WERI-Rb-1 (cell line): ENCODE measurements at places on chromosomes 3 and 15.

DNA sequence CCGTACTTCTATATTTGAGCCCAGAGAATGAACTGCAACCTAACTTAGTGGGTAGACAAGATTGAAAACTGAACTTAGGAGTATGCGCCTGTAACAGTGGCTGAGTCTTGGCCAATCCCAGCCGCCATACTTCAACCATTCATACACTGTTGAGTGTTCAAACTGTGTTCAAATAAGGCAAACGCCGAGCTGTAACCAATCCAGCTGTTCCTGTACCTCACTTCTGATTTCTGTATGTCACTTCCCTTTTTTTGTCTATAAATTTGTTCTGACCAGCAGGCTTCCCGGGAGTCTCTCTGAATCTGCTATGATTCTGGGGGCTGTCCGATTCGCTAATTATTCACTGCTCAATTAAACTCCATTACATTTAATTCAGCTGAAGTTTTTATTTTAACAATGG, 58.6 kb upstream of the TPM1 start:
- DNase-seq: no peak

DNA sequence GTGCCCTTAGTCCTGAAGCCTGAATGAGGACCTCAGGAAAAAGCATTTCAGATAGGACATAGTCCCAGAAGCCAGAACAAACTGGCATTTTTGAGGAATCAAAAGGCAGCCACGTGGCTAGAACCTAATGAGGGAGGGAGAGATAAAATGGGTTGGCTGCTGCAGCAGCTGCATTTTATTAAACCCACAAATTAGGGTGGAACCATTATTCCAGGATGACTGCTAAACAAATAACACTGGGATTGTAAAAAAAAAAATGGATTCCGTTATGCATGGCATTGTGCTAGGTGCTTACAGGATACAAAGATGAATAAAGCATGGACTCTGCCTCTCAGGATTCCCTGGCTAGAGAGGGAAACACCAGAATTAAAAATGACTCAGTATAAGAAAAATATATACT, 141.5 kb downstream of the SATB1 start:
- no peak for DNase-seq

DNA sequence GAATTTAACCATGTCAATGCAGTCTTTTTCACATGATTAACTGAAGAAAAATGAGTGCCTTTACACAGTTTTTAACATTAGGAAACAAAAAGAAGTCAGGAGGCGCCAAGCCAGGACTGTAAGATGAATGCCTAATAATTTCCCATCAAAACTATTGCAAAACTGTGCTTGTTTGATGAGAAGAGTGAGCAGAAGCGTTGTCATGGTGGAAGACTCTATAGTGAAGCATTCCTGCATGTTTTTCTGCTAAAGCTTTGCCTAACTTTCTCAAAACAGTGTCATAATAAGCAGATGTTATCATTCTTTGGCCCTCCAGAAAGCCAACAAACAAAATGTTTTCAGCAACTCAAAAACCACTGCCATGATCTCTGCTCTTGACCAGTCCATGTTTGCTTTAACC, 156.8 kb upstream of the CDIN1 start:
- DNase-seq: no peak

- no peak for DNase-seq
These were observed 59.2 kb upstream of the ICE2 start for GRCh38 chr15:60538129-60538528.

GRCh38 chr3:153840487-153840886, 280.7 kb upstream of the ARHGEF26 start:
- no peak for DNase-seq

GRCh38 chr3:149765762-149766334, 13.6 kb upstream of the COMMD2 start:
- no peak for DNase-seq

DNA sequence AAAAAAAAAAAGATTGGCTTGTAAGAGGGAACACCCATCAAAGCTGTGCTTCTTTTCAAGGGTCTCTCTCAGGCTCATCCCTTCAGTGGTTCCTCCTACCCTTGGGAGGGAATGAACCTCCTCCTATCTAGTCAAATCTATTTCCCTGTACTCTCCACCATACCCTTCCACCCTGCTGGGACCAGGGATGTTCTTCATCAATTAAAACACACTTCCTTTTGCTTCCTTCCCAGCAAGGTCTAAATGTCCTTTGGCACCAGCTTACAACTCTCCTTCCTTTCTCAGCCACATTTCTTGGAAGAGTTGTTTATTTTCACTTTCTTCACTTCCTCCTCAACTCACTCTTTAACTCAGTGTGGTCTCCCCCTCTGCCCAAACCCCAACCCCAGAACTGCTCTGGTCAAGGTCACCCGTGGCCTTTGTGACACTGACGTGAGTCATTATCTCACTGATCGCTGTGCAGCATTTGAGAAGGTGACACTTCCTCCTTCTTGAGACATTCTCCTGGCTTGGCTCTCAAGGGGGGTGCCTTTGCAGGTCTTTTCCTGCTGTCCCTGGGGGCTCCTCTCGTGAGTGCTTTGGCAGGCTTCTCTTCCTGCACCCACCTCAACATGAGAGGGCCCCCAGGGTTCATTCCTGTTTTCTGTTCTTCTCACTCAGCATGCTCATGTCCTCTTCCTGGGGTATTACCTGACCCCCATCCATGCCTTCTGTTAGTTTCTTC, 210.5 kb upstream of the TLE3 start:
- DNase-seq: no peak

DNA sequence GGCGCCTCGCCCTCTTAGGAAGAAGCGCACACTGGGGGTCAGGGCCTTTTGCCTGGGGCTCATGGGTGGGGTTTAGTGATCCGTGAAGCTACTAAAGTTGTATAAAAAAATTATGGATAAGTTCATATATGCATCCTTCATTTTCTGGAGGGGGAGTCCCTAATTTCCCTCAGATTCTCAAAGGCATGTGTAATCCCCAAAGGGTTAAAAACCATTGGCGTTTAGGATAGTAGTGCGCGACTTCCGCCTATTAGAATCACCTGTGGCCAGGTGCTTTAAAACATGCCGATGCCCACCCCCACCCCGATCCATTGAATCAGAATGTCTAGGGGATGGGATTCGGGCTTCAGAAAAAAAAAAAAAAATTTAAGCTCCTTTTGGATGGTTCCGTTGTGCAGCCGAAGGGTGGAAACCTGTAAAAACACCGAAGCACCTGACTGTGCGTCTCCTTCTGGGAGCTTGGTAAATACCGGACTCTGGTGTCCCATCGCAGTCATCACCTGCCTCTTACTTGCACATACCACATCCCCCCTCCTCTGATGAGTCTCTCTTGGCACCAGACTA, 570 bp downstream of the APH1B start:
- no peak for DNase-seq

GRCh38 chr3:128783774-128784173, 57.8 kb downstream of the RAB7A start:
- DNase-seq: no peak

- no peak for DNase-seq
These were observed at the start of gene BCHE for GRCh38 chr3:165837058-165837525. Gene BCHE (minus strand): TSS chr3:165837423. CDS start chr3:165831033, 6,390 bp downstream.

DNA sequence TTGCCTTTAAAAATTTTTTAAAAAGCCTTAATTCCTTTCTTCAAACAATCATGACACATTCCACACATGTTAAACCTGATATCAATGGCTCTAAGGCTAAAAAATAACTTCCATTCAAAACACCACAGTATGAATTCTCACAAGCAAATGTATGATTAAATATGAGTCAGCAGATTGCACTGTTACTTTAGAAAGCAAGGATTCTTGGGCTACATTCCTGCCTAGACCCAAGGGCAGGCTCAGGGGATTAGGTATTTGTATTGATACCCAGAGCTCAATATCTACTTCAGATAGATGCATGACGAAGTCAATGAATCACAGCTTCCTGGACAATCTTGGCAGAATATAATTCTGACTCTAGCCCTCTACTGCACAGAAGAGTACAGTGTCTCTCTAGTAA, 65.7 kb downstream of the RARB start:
- DNase-seq: no peak

DNA sequence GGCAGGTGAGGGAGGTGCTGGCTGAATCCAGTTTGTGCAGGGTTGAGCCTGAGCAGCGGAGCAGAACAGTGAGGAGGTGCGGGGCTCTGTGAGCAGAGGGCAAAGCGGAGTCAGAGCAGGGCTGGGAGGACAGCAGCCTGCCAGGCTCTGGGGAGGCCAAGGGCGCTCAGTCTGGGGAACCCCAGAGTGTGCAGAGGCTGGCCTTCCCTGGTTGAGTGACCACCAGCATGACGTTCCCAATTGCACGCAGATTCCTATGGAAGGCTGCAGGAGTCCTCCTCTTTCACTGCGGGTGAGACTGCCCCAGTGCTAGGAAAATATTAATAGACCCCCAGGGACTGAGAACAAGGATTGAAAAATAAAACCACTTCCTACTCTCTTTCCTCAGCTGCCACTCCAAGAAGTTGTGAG, 13.2 kb downstream of the MRAS start:
- no peak for DNase-seq

- no peak for DNase-seq
These were observed 55.0 kb upstream of the ABHD10 start for GRCh38 chr3:111923806-111924205.

GRCh38 chr3:103847081-103848062, 1412.6 kb downstream of the ZPLD1 start:
- DNase-seq: peak; percentile 8

GRCh38 chr3:131694376-131694775, 191.6 kb upstream of the MRPL3 start:
- no peak for DNase-seq

DNA sequence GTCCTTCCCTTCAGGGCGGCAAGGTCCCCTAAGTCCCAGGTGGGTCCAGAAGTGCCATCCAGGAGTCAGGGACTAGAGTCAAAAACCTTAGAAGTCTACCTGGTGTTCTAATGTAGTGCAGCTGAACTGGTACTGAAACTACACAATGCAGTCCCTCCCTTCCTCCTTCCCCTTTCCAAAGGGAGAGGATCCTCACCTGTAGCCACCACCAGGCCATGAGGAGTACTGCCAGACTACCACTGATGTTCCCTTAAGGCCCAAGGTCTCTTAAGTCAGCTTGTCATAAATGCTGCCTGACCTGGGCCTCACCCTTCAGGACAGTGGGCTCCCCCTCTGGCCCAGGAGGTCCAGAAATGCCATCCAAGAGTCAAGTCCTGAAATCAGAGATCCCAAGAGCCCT, 98.9 kb downstream of the ULK4 start:
- peak; percentile 14 for DNase-seq

- no peak for DNase-seq
These were observed 12.0 kb upstream of the PIK3CA start for GRCh38 chr3:179136195-179136594.

DNA sequence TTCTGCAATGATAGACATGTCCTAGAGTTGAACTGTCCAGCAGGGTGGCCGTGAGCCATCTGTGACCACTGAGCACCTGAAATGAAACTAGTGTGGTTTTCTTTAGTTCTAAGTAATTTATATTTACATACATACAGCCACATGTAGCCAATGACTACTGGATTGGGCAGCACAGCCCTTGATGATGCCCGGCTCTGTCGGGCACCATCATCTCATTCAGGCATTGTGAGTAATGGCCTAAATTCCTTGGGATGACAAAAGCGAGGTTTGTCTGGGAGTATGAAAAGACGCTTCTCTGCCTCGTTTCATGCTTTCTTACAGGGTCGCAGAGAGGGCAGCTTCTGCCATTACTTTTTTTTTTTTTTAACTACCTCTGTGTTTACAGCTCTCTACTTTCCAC, 251.9 kb upstream of the HES1 start:
- no peak for DNase-seq

DNA sequence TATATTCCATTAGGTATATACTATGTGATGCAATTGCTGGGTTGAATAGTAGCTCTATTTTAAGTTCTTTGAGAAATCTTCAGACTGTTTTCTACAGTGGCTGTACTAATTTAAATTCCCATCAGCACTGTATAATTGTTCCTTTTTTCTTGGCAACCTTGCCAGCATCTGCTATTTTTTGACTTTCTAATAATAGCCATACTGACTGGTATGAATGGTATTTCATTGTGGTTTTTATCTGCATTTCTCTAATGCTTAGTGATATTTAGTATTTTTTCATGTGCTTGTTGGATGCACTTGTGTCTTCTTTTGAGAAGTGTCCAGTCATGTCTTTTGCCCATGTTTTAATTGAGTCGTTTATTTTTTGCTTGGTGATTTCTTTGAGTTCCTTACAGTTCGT, 145.1 kb upstream of the PLSCR5 start:
- no peak for DNase-seq

DNA sequence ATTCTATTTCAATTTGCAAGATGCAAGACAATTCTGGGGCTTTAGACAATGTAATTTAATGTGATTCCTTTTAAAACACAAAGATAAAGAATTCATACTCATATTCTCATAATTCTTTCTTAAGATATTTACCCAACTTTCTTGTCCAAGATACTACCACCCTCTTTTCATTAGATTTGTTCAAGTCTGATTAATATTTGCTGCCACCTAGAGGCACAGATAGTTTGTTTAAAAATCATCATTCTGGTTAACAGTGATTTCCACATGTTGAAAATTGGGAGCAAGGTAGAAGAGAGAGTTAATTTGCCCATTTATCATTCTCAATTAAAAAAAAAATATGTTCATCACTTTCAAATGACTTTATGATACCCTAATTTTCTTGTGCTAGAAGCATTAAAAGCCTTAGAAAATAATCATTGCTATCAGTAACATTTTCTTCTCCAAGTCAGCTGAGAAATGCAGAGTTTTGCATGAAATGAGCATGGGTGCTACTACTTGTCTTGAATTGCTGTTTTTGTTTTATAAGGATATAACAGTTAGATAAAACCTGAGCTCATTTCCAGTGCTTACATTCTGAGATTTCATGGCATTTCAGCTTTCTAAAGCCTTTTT, 11.6 kb downstream of the TAMM41 start:
- no peak for DNase-seq

GRCh38 chr3:50652709-50653108, 22.0 kb upstream of the DOCK3 start:
- peak; percentile 64 for DNase-seq

DNA sequence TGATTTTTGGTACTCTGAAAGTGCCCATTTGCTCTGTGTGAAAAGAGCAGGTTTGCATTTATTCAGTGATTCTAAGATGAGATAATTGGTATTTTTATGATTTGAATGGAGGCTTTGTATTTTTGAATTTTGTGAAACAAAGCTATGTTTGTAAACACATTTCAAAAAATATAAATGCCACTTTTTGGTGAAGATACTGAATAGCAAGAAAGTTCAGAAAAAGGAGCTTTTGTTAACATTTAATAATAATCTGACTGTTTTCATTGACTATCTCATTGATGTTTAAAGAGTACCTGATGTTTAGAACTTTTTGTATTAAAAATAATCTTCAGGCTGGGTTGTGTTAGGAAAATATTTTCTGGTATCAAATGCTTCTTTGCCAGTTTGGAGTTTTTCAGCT, 23.7 kb downstream of the TCF12 start:
- DNase-seq: no peak

GRCh38 chr15:46312133-46312740, 677.4 kb downstream of the SQOR start:
- DNase-seq: peak; percentile 85

GRCh38 chr15:45555934-45556608, 31.1 kb upstream of the BLOC1S6 start:
- DNase-seq: no peak

DNA sequence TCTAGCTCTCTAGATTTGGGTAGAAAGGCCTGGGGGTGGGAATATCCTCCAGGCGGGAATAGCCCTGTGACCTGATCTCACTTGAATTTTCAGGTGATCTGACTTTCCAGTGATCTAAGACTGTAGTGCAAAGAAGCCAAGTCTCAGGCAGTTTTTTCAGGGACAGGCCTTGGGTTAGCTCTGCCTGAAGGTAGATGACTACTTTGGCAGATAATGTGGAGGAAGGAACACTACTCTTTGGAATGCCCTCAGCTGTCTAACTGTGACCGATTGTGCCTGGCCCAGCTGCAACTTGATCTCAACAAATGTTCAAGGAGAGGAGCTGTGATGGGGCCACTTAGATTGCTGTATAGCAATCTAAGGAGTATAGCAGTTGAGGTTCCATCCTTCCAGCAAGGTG, 193.7 kb downstream of the TCF12 start:
- DNase-seq: no peak
